C1 segment of cervical spinal cord (tissue), 14 donors: ENCODE measurements at places on chromosomes 1 and 21.

GRCh38 chr1:93087532-93087931 is 8.4 kb downstream of the MTF2 start:
- DNase-seq: no peak

DNA sequence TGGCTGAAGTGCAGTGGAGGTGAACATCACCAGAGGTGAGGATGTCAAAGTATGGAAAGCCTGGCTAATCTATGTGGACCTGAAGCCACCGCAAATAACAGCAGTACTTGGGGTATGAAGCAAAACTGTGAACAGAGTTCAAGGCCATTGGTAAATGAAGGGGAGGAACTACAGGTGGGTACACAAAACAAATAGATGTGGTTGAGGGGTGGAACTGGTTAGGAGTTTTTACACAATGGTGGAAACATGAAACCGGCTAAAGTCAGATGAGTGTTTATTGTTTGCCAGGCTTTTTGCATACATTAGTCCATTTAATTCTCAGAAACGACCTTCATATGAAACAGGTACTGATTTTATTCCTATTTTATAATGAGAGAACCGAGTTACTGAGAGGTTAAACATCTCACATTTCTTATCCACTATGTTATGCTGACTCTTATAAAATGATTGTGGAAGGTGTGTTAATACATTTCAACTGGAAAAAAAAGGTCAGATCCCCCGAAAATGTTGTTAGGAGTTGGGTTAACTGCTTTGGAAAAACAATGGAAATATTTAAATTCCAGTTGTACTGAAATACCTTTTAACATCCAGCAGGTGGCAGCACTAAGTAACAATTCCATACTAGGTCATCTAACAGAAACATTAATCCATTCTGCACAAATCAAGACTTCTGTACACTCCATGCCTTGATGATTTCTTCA is 44.3 kb upstream of the GTF2B start:
- DNase-seq: no peak

- DNase-seq: no peak
These were observed 69.7 kb downstream of the TTLL7 start for GRCh38 chr1:83929184-83929583.

DNA sequence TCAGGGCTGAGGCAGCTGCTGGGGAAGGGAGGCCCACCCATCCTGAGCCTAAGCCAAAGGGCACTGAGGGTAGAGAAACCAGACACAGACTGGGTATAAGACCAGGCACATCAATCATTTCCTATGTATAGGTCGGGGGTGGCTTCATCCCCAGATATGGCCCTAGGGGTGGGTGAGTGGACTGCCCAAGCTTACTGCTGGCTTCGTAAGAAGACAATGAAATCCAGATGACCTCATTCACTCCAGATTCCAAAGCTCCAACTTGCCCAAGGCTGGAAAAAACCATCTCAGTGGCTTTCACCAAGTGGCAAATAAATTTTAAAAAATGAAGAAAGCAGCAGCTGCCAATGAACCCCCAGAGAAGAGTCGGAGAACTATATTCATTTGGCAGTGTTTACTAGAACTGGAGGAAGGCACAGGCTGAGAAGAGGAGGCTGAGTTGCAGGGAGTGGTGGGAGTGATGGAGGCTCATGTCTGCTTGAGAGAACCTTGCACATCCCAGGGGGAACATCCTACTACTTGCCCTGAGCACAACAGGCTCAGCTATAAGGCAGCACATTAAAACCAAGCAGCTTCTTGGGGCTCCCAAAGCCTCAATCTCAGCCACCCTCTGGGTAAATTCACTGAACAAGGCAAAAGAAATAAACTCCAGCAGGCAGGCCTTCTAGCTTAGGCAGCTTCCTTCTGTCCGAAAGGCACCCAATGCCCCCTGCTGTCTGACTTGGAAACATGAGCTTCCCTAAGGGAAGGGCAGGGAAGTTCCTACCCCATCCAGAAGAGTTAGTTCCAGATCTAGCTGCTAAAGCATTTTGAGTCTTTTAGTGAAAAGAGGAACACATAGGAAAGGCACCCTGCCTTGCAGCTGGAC is 14.1 kb downstream of the PEA15 start:
- peak; percentile 46 for DNase-seq
